Uterus (tissue), 4 donors: ENCODE measurements at places on chromosomes 5 and 9.

DNA sequence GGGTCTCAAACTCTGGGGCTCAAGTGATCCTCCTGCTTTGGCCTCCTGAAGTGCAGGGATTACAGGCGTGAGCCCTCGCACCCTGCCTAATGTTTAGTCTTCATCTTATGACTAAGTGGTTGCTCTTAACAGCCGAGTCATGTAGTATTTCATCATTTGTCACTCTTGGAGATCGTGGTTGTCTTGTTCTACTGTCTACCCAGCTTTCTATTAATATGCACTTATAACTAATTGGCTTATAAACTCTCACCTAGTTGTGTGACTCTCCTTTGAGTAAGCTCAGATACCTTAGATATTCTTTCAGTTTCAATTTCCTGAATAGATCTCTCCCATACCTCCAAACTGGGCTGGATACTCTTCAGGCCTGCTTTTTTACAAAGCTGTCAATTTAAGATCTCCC, 19.9 kb downstream of the SLC44A1 start:
- DNase-seq = no peak
- no peaks in the 10 kb centered on the region for H3K27me3 ChIP-seq
- H3K36me3 ChIP-seq = no peaks in the 10 kb centered on the region

GRCh38 chr9:111961009-111961408, 64.4 kb downstream of the UGCG start:
- H3K27ac ChIP-seq = no peak overlapping the region
- no peaks in the 10 kb centered on the region for H3K27me3 ChIP-seq
- no peaks in the 10 kb centered on the region for H3K36me3 ChIP-seq
- no peak for DNase-seq
- H3K4me3 ChIP-seq = no peak overlapping the region
- no peaks in the 10 kb centered on the region for H3K4me1 ChIP-seq

DNA sequence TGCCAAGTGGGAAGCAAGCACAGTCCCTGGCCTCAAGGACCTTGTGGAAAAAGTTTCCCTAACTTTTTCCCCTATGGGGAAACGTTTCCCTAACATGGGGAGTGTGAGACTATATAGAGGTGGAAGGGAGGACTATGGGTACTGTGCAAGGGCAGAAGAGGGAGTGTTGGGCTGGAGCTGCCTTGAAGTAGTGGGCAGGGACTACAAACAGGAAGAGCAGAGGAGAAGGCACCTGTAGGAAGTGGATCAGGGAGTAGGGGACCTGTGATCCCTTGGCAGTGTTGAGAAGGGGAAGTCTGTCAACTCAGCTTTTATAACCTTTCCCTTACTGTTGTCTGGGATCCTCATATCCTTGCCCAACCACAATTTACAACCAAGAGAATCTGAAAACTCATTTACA, 1.4 kb downstream of the CMYA5 start:
- DNase-seq = no peak
- no peaks in the 10 kb centered on the region for H3K36me3 ChIP-seq
- no peaks in the 10 kb centered on the region for H3K27me3 ChIP-seq

GRCh38 chr5:16737209-16737608, 120.4 kb upstream of the RETREG1 start:
- no peaks in the 10 kb centered on the region for H3K36me3 ChIP-seq
- no peak overlapping the region for H3K27ac ChIP-seq
- H3K4me3 ChIP-seq = no peak overlapping the region

GRCh38 chr9:127801955-127802575, 617 bp upstream of the FPGS start:
- DNase-seq = peak; percentile 77
- H3K4me1 ChIP-seq = no peaks in the 10 kb centered on the region
- peak overlapping the region; percentile 93 for H3K27ac ChIP-seq
- no peaks in the 10 kb centered on the region for H3K27me3 ChIP-seq

DNA sequence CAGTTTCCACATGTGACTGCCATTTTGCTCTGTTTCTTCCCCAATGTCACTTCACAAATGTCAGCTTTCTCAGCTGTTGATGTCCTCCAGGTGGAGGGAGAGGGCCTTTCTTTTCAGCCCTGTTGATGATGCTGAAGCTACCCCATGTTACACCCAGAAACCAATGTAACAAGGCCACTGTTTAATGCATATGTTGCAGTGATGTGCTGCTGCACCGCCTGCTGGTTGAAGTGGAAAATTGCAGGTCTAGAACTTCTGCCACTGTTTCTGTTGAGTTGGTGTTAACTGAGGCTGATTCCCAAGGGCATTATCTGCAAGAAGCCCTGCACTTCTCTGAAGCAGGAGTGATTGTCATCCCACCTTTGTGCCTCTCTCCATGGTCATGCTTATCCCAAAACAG, 428.4 kb downstream of the KDM4C start:
- no peak overlapping the region for H3K4me3 ChIP-seq
- H3K27me3 ChIP-seq = no peaks in the 10 kb centered on the region
- H3K4me1 ChIP-seq = no peaks in the 10 kb centered on the region
- no peaks in the 10 kb centered on the region for H3K36me3 ChIP-seq
- H3K27ac ChIP-seq = no peak overlapping the region

DNA sequence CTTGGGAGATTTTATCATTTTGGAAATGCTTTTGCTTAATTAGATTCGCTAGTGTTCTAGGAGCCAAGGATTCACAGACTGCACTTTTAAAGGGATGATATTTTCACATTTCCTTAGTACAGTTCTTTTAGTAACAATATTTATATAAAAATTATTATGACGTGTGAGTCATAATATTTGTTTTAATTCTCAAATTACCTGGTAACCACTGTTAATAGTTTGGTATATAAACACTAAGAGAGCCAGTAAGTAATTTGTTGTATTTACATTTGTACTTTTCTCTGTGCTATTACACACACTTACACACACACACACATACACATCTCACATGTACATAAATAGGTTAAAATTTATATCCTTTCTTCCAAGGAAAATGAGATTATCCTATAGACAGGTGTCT, 58.8 kb upstream of the RAD23B start:
- H3K27ac ChIP-seq = no peak overlapping the region
- no peak for DNase-seq
- no peaks in the 10 kb centered on the region for H3K36me3 ChIP-seq
- H3K4me3 ChIP-seq = no peak overlapping the region

DNA sequence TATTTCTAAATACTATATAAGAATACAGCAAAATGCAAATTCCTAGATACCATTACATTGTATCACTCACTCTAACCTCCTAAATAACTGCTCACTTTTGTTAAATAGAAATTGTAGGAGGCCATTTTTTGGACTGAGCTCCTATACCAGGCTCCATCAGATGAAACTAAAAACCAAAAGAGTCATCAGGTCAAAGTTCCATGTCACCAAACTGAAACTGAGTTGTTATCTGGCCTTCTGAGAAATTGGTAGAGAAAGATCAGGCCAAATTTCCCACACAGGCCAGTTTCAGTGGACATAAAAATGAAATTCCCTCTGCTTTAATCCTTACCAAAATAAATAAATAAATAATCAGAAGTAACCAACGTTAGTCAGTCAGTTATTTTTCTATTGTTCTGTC, 13.8 kb upstream of the SNX2 start:
- DNase-seq = no peak
- no peaks in the 10 kb centered on the region for H3K27me3 ChIP-seq
- no peaks in the 10 kb centered on the region for H3K36me3 ChIP-seq

- H3K36me3 ChIP-seq = no peaks in the 10 kb centered on the region
- H3K27me3 ChIP-seq = no peaks in the 10 kb centered on the region
- DNase-seq = no peak
- no peak overlapping the region for H3K4me3 ChIP-seq
- no peaks in the 10 kb centered on the region for H3K4me1 ChIP-seq
These were observed 20.1 kb upstream of the HMCN2 start for GRCh38 chr9:130245474-130245873.

- no peaks in the 10 kb centered on the region for H3K36me3 ChIP-seq
- no peaks in the 10 kb centered on the region for H3K27me3 ChIP-seq
- DNase-seq = no peak
- H3K4me1 ChIP-seq = peaks cover 4% of the 10 kb centered on the region
- H3K27ac ChIP-seq = no peak overlapping the region
These were observed 176.6 kb downstream of the ZNF462 start for GRCh38 chr9:107039542-107039941.

DNA sequence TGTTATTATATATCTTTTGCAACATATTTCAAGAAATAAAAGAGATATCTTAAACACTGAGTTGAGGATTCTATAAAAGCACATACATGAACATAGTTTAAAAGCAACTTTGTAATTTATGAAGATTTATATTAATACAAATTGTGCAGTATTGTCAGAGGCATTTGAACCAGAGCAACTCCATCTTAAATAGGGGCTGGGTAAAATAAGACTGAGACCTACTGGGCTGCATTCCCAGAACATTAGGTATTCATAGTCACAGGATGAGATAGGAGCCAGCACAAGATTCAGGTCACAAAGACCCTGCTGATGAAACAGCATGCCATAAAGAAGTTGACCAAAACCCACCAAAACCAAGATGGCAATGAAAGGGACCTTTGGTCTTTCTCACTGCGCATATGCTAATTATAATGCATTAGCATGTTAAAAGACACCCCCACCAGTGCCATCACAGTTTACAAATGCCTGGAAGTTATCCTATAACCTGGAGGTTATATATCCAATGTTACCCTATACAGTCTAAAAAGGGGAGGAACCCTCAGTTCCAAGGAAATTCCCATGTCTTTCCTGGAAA, 320.2 kb downstream of the FAM170A start:
- H3K36me3 ChIP-seq = no peaks in the 10 kb centered on the region
- H3K27me3 ChIP-seq = no peaks in the 10 kb centered on the region
- no peak for DNase-seq
